ENCODE measurements at places on chromosomes 12 and 14.

DNA sequence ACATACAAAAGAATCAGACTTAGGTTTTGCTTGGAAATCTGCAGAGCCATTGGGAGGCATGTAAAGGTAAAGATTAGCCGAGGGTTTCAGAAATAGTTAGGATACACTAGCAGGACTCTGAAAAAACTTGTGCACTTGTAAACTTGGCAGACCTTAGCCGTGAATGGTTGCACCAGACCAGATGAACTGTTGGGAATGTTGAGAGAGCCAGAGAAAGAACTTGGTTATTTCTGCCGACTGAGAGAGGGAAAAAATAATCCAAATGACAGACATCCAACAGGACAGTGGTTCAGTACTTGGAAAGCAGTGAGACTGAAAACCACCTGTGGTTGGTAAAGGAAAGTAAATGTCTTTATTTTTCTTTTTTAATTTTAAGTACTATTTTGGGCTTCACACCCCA lies 222.5 kb upstream of the DDHD1 start:
- no peak for DNase-seq

DNA sequence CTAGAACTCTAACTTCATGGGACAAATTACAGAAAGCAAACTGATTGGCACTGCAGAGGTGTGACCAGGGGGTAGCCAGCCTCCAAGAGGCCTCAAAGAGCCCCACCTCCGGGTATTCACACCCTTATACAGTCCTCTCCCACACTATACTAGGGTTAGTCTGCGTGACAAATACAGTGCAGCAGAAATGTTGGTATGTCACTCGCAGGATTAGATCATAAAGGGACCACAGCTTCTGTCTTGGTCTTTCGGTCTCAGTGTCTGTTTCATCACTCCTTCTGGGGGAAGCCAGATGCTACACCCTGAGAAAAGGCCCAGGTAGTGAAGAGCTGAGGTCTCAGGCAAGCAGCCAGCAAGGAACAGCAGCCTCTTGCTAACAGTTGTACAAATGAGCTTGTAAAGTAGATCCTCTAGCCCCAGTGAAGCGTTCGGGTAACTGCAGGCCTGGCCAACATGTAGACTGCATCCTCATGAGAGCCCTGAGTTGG lies 68.9 kb upstream of the SAV1 start:
- DNase-seq = no peak

DNA sequence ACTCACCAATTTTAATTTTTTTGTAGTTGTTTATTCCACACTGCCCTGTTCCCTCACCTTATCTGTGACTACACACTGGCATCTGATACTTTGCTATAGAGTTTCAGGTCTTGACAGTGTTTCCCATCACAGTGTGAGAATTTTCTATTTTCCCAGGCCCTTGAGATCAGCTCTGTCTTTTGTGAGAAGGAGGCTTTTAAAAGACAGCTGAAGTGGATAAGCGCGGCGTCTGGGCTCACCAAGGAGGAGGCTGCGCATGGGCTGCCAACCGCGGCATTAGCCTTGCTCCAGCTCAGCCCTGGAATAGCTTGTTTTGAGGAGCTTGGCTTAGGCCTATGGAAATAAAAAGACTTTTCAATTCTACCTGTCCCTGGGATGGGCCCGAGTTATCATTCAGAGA lies 181.3 kb downstream of the RMST start:
- no peak for DNase-seq

DNA sequence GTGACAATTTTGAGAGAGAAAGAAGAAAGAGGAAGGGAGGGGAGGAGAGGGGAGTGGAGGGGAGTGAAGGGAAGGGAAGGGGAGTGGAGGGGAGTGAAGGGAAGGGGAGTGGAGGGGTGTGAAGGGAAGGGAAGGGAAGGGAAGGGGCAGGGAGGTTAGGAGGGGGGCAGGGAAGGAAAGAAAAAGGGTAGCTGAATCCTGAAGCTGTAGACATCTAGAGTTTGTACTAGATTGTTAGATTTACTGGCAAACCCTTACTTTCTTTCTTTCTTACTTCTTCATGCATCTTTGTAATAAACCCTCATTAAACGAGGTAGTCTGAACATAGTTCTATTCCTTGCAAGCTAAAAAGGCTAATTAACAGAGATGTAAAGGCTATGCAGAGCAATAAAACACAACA lies 378.0 kb downstream of the MDGA2 start:
- no peak for DNase-seq

DNA sequence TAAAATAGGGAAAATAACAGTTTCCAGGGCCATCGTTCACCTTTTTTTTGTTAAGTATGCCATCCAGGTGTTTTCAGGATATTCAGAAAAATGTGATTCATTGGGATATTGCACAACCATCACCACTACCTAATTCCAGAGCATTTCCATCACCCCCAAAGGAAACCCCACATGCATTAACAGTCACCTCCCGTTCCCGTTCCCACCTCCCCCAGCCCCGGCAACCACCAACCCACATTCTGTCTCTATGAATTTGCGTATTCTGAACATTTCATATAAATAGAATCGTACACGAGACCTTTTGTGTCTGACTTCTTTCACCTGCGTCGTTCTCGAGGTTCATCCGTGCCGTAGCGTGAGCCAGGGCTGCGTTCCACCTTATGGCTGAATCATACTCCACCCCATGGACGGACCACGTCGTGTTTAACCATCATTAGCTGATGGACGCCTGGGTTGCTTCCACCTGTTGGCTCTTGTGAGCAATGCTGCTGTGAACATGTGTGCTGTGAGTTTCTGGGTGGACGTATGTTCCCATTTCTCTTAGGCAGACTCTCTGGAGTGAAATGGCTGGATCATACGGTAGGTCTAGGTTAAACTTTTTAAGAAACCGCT lies 51.0 kb upstream of the NCOR2 start:
- peak; percentile 59 for DNase-seq

GRCh38 chr12:123992118-123992825 lies 19.3 kb downstream of the ZNF664 start:
- DNase-seq = no peak

- DNase-seq = no peak
These were observed 304.5 kb downstream of the GALC start for GRCh38 chr14:87688524-87688923.

DNA sequence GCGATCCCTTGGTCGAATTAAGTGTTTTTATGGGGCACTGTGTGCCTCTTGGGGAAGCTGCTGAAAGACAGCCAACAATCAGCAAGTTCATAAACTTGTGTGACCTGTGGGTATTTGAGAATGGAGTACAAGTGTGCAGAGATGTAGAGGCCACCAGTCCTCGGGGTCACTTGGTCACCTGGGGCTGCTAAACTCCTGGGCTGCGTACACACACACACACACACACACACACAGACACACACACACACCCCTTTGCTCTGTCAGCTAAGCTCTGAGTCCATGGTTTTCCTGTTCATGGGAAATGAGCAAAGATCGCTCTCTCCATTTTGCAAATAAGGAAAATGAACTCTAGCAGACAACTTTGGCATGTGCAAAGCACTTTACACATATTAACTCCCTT lies 24.5 kb downstream of the DYRK4 start:
- no peak for DNase-seq

- DNase-seq = no peak
These were observed 1423.6 kb downstream of the AACS start for GRCh38 chr12:126488806-126489205.

DNA sequence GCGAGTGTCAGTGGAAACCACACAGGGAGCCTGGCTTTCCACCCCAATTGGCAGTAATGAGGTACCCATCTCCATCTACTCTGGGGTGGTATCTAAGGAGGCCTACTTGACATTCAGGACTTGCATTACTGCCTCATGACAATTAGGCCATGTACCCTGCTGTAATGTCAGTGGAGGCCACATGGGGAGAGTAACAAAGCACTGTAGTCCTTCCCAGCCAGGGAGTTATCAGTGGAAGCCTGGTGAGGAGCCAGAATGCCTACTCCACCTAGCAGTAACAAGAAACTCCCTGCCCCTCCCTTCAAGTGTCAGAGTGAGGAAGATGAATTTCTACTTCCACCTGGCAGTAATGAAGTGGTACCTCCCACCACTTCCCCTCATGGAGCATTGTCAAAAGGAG lies 12.5 kb downstream of the TIMM9 start:
- DNase-seq = peak; percentile 54

DNA sequence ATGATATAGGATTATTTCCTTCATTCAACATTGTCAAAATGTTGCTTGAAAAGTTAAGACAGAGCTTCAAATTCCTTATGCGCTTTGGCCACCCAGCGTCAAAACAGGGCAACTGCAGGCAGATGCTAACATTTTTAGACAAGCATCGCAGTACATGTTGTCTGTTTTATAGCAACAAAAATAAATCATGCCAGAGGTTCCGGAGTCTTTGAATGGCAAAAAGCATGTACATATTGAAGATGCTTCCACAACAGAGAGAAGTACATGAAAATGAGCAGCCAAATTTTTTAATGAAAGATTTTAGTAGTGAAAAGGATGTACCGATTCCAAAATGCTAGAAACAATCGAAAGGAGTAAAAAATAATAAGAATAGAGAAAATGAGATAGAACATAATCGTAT lies 49.8 kb upstream of the USP15 start:
- DNase-seq = peak; percentile 80

- no peak for DNase-seq
These were observed 36.0 kb downstream of the SLC8A3 start for GRCh38 chr14:70152704-70153103.

DNA sequence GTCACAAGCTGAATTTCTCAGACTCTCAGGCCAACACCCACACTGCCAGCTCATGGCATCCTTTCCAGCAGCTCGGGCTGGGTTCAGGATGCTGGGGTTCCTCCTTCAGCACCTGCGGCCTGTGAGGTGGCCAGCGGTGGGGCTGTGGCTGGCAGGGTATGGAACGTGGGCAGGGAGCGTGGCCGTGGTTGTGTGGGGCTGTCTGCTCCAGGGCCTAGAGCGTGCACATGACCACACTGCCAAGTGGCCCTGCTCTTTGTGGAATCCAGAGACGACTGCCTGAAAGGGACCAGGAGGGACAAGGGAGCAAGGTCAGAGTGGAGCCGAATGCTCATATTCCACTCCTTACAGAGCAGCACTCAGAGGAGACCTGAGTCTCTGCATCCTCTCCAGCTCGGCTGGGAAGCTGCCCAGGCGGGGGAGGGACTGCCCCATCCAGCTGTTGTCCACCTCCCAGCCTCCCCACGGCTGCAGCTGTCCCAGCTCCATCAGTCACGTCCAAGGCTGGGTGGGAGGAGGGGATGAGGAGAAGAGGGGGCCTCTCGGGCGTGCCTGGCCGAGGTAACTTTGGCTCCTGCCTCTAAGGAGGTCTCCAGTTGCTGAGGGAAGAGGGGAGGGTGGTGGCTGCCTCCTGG lies 71.3 kb downstream of the TSPAN9 start:
- DNase-seq = peak; percentile 57

DNA sequence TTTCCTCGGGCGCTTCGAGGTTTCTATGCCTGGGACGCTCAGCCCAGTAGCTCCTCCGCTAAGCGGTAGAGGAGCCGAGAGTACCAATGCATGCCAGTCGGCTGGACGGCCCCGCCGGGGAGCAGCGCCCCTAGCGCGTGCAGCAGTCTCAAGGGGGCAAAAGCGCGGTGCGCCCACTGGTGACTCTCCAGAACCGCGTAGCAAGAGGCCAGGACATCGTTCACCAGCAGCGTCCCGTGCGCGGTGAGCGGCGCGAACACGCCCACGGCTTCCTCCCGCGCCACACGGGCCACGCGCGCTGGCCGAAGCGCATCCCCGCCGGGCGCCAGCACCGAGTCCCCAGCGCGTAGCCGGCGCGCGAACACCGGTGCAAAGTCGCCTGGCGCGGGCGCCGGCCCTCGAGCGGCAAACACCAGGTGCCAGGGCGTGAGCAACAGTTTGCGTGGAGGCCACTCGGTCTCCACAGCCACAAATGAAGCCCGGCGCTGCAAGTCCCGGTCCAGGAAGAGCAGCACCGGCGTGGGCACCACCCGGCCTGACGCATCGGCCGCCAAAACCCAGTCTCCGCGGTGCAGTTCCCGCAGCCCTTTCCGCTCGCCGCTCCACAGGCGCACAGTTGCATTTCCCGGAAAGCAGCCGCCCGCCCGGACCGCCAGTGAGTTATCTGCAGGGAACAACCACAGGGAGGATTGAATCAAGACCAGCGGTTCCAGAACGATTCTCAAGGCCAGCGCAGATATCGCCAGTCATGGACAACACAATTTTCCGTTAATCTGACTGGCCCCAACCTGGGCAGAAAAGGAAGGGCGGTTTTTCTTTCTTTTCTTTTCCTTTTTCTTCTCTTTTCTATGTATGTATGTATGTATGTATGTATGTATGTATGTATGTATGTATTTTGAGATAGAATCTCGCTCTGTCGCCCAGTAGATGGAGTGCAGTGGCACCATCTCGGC lies 4.5 kb downstream of the DHH start:
- peak; percentile 91 for DNase-seq

- DNase-seq = peak; percentile 90
These were observed 9.8 kb downstream of the APPL2 start for GRCh38 chr12:105226219-105226618.

GRCh38 chr14:33551963-33552362 lies 398.9 kb downstream of the EGLN3 start:
- DNase-seq = peak; percentile 61

GRCh38 chr14:81765651-81766275 lies 232.1 kb upstream of the SEL1L start:
- DNase-seq = no peak

DNA sequence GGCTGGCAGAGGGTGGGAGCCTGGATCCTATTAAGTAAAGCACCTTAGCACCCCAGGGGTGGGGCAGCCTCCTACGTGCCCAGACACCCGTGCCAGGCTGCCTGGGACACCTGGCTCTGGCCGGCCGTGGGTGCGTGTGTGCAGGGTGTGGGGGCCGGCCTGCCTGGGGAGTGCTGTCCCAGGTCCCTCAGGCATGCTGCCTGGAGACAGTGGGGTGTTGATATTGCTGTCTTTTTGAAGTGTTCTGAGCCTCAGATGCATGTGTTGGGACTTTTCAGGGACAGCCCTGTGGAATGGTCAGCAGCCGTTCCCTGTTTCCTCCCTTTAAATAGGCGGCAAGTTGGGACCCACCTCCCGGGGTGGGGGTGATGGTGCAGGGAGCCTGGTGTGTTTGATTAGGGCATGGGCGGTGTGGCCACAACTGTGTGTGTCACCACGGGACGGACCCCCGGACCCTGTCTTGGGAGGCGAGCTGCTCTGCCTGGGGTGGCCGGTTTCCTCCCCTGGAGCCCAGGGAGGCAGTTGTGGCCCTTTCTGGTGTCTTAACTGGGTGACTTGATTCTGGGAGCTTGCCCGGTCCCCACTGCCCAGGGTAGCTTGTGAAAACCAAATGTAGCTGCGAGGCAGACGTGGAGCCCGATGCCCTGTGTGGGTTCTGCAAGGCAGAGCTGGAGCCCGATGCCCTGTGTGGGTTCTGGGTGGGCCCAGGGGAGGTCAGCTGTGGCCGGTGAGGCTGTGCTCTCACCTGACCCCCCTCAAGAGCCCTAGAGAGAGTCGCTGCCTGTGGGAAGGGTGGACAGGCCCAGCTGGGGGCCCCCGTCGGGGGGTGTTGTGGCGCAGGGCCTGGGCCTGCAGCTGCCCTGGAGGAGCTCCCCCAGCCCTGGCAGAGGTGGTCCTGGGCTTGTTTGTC lies 8.2 kb downstream of the ULK1 start:
- peak; percentile 88 for DNase-seq

DNA sequence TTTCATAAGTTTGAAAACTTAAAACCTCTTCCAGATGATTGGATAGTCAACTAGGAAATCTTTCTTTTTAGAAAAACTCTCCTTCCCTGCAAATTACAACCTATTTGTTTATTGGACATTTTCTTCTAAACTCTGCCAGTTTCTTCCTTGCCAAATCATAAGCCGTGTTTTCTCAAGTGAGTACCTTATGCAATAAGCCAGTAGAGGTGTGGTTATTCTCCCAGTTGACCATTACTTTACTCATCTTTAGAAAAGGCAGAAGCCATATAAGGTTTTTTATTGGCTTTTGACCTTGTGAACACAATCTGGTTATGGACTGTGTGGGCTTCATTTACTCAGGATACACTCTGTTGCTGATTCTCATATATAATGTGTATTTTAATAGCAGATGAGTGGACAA lies 14.6 kb downstream of the ACTR6 start:
- no peak for DNase-seq

All from osteoblast (primary cell).